ENCODE measurements at places on chromosomes 4 and X.

DNA sequence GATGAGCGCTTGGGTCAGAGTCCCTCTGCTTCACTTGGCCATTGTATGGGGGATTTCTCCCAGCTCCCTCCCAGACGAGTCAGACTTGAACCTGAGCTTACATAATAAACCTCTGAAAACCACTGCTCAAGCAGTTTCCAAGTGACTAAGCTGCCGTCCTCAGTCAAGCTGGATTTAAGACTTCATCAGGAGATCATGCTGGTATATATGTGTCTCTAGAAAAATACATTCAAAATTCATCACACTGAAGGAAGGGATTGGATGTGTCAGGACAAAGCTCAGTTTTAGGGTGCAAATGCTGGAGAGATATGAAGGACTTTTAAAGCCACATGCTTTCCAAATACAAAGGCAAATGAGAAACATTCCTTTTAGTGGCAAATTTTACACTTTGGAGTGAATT, 114.3 kb downstream of the QDPR start:
- DNase-seq = no peak

GRCh38 chrX:69077895-69078455, 87.3 kb downstream of the PJA1 start:
- DNase-seq = no peak

DNA sequence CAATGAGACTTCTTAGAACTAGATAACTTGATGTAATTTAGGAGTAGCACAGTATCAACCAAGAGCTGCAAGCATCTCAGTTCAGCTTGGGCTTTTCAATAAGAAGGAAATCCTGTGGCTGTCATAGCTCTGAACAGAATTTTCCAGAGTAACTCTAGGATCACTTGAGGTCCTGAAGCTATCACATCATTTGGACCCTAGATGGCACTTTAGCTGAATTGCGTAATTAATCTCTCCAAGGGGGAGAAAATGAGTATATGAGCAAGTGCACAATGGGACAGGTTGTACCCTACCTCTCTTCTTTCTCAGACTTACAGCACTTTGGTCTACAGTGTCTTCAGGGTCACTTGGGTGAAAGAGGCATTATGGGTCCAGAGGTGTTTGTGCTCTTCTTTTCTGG, 45.2 kb downstream of the SLC4A4 start:
- no peak for DNase-seq

DNA sequence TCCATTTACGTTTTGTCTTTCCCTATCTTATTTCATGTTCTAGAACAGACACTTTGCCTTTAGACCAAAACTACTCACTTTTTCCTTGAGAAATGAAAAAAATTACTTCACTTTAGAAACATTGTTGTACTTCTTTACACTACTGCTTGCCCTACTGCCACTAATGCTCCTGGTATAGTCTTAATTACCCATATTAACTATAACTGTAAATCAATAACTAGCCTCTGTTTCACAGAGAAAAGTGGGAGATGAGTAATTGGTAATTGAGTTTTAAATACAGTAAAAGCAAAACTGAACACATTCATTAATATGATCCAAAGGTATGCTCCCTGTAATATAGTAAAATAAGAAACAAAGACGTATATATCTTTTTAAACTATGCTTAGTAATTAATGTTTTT, 111.1 kb upstream of the JADE1 start:
- DNase-seq = no peak

DNA sequence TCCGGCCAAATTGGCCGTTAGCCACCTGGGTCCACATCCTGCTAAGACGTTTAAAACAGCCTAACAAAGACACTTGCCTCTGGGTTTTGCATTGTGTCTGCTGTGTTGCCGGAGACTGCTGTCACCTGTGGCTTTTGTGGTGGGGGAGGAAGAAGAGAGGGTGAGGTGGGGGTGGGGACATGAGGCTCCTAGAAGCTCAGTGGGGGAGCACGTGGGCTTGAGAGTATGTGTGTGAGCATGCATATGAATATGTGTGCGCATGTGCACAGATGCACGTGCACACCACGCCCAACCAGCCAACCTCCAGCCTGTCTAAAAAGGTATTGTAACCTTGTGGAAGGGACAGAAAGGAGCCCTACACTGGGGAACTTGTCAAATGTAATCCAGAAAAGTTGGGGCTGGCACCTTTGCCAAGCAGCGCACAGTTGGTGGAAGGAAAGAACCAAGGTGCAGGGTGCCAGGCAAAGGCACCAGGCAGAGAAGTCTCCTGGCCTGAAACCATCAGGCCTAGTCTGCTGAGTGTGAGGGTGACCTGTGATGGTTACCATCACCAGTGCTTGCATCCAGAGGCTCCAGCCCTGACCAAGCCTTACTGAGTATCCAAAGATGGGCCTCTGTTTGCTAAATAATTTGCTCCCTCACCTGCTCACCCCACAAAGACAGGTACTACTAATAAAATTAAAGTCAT, 10.1 kb upstream of the SASH3 start:
- DNase-seq = no peak

GRCh38 chr4:92304121-92304520, 355 bp downstream of the GRID2 start:
- no peak for DNase-seq

DNA sequence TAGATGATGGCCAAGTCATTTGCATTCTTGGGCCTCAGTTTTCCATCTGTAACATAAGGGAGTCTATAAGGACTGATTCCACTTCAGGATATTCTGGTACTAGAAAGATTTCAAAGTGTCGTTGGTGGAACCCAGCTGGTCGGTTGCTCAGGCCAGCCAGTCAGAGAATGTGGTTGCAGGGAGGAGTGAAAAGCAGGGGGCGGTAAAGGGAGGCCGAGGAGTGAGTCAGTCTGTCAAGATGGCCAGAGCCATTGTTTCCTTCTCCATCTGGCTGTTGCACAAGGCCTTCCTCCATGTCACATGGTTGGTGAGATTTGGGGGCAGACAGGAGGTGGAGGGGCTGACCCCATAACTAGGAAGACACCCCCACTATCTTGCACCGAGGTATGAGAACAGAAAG, 38.2 kb downstream of the STARD8 start:
- DNase-seq = no peak

DNA sequence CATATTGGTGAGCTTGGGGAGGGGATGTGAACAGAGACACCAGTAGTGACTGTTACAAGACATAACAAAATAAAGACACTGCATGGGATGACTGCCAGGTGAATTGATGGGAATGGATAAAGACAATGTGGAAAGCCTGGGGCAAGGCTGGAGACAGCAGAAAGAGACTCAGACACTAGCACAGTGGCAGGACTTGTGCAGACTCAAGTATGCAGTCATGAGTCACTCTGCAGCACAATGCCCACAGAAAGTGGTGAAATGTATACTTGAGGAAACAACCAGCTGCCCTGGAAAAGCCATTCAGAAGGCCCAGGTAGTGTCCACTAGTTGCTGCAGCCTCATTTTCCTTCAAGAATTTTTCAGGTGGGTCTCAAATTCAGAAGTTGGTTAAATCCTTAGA, 452.3 kb downstream of the MID1IP1 start:
- DNase-seq = no peak

DNA sequence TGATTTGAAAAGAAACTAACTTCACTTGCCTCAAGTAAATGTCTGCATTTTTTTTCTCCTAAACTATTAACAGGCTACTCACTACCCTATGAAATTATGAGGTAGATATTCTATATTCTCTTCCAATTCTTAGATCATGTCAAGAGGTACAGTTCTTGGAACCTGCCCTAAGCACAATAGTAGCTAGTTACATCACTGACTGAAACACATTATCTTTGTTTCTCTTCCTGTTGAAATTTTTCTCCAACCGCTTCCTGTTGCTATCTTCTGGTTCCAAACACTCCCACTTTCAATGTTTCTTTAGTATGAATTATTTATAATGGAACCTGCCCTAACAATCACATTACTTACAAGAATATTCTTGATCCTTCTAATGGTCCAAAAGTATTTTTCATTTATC, 5.0 kb upstream of the BANK1 start:
- no peak for DNase-seq

DNA sequence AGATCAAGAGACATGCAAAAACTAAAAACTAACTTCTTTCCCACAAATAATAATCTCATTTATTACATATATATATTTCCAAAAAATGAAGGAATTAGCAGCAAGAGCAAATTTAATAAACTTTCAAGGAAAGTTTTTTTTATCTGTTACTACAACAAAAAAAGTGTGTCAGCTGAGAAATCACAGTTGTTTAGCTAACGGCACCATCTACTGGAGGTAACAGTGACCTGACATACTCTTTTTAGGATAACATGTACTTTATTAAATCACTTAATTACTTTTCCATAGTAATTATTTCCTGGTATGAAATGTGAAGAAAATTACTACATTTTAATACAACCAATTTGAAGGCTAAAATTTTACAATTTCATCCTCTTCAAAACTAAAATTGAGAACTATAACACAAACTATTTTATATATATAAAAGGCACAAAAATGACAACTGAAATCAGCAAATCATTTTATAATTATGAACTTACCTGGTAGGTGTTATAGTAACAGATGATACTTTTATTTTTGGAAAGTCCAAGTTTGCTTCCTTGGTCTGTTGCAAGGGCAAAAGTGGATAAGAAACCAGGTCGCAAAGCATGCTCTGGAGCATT, 9.1 kb downstream of the LAMTOR3 start:
- peak; percentile 11 for DNase-seq

DNA sequence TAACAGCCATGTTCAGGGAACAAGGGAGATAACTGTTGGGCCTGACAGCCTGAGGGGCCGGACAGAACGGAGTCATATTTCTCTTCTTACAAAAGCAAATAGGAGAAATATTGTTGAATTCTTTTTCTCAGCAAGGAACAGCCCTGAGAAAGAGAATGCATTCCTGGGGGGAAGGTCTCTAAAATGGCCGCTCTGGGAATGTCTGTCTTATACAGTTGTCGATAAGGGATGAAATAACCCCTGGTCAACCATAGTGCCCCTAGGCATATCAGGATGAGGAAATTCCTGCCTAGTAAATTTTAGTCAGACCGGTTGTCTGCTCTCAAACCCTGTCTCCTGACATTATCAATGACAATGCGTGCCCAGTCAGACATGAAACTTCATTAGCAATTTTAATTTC, 1925.5 kb downstream of the PCDH7 start:
- DNase-seq = no peak
